ENCODE measurements at places on chromosomes 6 and 20.

GRCh38 chr20:52552181-52552872 lies 360.7 kb upstream of the ZFP64 start:
- DNase-seq, result no peak

- DNase-seq, result no peak
These were observed 7.2 kb downstream of the FOXC1 start for GRCh38 chr6:1616701-1617463.

DNA sequence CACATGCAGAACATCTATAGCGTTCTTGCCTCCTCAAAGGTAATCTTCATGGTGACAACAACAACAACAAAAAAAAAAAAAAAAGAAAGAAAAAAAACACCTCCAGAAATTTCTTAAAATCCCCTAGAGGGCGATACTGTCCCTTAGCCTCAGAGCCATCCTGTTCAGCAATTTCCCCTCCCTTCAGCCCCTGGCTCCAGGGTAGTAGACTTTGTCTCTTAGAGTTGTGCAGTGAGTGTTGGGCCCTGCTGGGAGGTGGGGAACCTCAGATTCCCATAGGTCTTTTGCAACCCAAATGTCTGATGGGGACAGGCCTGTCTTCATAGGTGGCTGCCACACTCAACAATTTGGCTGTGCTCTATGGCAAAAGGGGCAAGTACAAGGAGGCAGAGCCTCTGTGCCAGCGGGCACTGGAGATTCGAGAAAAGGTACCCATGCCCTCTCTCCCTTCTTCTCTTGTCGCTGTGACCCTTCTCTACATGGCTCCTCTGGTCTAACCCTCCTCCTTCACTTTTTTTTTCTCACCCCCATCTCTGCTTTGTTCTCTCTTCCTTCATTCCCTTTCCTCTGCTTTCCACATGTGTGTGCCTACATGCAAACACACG lies 6.0 kb upstream of the PTK7 start:
- DNase-seq, result peak; percentile 29

- no peak for DNase-seq
These were observed 8.7 kb upstream of the IFNGR1 start for GRCh38 chr6:137227871-137228302.

- DNase-seq, result no peak
These were observed 440.0 kb upstream of the NOX3 start for GRCh38 chr6:155895641-155896040.

- DNase-seq, result no peak
These were observed 1.1 kb upstream of the LCA5 start for GRCh38 chr6:79538106-79538971.

DNA sequence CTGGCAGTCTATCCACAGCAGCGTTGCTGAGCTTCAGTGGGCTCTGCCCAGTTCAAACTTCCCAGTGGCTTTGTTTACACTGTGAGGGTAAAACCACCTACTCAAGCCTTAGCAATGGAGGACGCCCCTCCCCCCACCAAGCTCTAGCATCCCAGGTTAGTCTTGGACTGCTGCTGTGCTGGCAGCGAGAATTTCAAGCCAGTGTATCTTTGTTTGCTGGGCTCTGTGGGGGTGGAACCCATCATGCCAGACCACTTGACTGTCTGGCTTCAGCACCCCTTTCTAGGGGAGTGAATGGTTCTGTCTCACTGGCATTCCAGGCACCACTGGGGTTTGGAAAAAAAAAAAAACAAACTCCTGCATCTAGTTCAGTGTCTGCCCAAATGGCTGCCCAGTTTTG lies 249.7 kb upstream of the SYNCRIP start:
- DNase-seq, result no peak

- no peak for DNase-seq
These were observed 351.5 kb upstream of the CHD6 start for GRCh38 chr20:41969656-41970055.

- no peak for DNase-seq
These were observed 35.8 kb downstream of the AGPAT4 start for GRCh38 chr6:161238081-161238480.

- DNase-seq, result no peak
These were observed 1242.1 kb downstream of the HACE1 start for GRCh38 chr6:103617642-103618041.

GRCh38 chr20:40630713-40631112 lies 58.3 kb downstream of the MAFB start:
- no peak for DNase-seq

- no peak for DNase-seq
These were observed 47.6 kb downstream of the FIG4 start for GRCh38 chr6:109738667-109739066.

DNA sequence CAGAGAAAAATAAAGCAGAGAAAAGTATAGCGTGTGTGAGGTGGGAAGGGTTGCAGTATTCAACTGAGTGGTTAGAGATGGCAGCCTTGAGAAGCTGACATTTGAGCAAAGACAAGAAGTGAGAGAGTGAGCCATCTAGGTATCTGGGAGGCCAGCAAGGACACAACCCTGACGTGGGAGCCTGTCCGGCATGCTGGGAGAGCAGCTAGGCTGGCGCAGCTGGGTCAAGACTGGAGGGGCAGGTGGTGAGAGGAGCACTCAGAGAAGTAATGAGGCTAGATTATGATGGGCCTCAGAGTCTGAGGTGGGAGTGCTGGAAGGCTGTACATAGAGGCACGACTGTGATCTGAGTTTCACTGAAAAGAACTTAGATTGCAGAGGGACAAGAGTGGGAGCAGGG lies 12.9 kb downstream of the TTPAL start:
- DNase-seq, result no peak

DNA sequence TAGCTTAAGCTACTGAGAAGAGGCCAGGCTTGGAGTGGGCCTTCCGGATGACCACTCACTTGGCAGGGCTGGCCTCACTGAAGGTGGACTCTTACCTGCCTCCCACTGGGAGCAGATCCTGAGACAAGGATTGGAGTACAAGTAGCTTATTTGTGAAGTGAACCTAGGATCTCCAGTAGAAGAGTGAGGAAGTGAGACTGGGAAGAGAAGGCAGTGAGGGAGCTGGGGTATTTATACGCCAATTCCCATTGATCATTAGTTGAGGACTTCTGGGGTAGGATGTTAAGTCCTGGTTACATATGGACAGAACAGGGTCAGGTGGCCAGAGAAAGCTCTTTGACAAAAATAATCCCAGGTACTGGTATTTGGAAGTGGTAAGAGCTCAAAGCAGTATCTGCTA lies 32.3 kb upstream of the RNF24 start:
- no peak for DNase-seq

DNA sequence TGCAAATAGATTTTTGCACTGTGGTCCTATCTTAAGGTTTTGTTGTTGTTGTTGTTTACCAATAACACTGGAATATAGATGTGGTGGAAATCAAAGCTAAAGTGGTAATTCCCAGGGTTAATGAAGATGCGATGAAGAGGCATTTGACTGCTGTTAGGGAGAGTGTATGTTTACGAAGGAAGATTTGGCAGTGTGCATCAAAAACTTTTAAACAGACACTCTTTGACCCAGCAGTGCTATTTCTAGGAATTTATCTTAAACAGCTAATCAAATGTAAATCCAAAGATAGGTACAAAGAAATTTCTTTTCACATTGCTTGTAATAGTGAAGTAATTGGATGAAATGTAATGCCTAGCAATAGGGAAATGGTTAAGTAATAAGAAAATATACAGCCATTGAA lies 34.0 kb downstream of the KDM1B start:
- no peak for DNase-seq

GRCh38 chr6:55678330-55679224 lies 99.6 kb upstream of the HMGCLL1 start:
- no peak for DNase-seq

GRCh38 chr6:38100380-38100779 lies 280.9 kb downstream of the ZFAND3 start:
- DNase-seq, result no peak

GRCh38 chr6:157116426-157116825 lies 206.9 kb downstream of the TMEM242 start:
- DNase-seq, result no peak

GRCh38 chr6:159184559-159184958 lies 15.4 kb downstream of the FNDC1 start:
- no peak for DNase-seq

DNA sequence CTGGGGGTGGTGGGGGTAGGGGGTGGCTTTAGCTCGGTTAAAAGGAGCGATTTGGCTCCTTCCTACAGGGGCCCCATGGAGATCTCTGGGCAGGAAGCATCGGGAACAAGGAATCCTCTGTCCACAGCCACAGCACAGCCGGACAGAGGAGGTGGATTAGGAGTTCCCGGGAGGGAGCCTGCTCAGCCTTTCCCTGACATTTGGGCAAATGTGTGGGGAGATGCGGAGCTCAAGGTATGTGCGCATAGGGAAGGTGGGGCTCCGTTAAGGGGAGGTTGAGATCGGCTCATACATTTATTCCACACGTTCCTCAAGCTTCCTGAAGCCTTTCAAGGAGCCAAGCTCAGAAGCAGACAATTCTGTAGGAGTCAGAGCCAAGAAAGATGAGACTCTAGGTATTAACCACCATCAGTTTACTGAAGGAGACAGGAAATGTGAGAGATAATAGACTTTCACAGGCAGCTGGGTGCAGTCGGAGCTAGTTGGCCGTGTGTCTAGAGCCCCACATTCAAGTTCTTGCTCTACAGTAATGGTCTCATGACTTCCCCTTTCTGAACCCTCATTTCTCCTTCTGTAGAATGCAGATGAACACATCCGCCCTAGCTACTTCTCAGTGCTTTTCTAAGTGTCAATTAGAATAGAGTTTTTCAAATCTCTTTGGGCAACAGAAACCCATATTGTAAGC lies 40.8 kb upstream of the EPB41L1 start:
- DNase-seq, result no peak

DNA sequence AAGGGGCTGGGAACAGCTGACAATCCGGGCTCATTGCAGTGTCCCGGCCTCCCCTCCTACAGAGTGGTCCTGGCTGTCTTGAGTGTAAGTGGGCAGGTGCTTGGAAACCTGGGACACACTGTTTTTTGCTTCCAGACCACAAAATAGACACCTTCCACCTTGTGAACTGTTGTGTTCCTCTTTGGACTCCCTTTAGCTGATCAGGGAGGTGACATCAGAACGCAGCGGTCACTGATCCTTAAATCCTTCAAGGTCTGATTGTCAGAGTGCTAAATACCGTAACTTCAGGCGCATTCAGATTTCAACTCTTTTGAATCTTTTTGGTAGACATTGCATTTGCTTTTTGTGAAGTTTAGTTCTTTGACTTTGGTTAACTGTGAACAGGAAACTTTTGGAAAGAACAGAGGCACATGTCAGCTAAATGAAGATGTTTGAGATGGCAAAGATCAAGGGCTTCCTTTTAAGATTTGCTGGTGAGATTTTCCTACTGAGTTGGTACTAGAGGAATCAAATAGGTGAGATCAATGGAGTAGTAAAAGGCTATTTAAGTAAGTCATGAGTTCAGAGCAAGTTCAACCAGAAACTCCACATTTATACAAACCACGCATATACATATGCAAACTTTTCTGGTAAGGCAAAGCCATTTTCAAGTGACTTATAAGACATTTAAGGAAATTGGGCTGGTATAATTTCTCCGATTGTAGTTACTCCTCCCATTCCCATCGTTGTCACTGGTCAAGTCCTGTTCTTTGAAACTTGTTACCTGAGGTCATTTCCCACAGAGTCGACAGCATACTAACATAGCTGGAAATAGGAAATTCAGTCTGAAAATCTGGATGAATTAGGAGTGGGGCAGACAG lies 6.3 kb downstream of the PPP1R3G start:
- DNase-seq, result no peak

DNA sequence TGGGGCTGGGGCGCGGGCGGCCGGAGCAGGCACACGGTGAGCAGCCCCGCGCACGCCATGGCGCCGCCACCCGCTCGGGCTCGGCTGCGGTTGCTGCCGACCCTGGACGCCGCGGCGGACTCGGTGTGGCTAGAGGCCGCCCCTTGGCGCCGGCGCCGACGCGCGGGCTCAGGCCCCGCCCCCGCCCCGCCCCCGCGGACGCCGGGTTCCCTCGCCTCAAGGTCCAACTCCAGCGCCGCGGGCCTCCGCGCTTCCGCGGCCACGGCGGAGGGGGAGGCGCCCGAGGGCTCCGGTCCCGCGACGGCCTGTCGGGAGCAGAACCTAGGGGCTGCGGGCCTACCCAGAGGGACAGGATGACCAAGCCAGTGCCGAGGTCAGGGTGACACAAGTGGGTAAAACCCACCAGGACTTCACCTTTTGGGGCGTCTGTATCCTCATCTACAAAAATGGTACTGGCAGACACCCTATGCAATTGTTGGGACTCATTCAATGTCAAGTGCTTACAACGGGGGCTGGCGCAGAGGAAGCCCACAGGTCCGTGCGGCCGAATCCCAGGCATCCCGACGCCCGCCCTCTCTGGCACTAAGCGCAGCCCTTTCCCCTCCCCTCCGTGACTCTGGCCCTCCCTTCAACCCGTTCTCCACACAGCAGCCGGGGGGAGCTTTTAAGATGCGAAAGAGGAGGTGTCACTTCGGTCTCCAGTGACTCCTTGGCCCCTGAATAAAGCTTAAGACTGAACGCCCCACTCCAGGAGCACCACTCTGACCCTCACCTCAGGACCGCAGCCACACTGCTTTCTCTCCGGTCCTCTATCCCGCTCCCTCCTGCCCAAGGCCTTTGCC lies at the start of gene NECAB3:
Gene NECAB3, minus strand, starts transcription at position 135 of the 842 bp plus-strand sequence. Its CDS starts 76 bp downstream, at position 59.
- peak; percentile 19 for DNase-seq

DNA sequence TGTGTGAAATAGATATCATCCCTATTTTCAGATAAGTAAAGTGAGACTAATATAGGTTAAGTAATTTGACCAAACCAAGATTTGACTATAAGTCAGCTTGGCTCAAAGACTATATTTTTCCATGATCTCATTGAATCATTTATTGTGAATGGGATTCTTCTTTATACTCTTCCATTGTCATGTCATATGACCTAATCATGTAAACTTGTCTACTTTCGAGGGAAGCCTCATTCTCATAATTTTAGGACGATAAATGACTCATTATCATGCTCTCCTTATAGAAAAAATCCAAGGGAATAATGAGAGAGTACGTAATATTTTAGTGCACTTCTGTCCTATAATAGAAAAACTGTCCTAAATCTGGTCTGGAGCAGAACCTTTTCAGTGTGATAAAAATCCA lies 40.9 kb upstream of the CCN6 start:
- no peak for DNase-seq

GRCh38 chr6:48835421-48835958 lies 627.6 kb downstream of the MMUT start:
- DNase-seq, result no peak
